RPMI7951 (cell line): ENCODE measurements at places on chromosomes 5 and 9. TPM values are rescaled to one million over a fixed set of nuclear protein-coding genes. Genes with fewer than 3 reads are reported as not detected.

DNA sequence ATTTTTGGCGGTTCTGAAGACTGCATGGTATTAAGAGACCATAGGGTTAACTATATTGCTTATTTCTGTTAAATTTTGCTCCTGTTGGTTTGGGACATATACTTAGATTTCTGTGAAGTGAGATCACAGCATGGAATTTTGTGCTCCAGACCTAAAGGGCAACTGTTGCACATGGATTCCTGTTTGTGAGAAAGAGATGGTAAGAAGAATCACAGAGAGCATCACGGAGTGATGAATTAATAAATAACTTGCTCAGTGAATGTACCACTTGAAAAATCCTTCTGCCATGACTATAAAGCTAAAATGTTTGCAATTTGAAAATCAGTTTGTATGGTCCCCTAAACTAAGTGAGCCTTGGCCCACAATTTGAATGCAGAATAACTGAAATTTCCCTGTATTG, 4.5 kb downstream of the PSAT1 start:
- no peak for DNase-seq

GRCh38 chr5:145548097-145548496, 287.0 kb downstream of the PRELID2 start:
- DNase-seq = no peak

DNA sequence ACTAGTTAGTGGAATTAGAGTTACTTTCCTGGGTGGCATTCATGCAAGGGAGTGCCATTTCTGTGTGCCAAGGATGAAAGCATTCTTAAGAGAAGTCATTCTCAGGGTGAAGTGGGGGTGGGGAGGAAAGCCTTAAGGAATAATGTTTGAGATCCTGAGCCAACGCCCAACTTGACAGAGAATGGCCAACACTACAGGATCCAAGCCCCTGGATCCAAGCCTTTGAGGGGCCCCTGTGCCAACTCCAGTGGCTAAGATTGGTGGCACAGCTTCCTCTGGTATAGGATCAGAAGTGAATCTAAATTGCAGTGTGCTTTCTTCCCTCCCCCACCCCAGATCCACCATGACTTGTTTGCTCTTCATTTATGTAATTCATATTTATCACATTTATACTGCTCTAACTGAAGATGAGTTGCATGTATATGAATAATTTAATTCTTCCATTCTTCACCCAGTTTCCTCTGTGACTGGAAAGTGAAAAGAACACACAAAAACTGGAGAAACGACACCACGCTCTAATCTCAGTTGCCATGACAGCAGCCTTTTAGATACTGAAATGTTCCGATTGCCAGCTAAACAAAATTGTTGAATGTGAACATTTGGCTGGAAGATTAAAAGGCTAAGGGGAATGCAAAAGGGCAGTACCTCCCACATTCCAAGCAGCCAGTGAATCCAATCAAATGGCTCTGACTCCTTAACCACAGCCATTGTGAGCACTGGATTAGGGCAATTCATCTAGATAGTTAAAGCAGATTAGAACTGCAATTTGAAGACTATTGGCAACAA, 4.5 kb downstream of the ZNF608 start:
- DNase-seq = peak; percentile 96

- no peak for DNase-seq
Measured at GRCh38 chr5:127353796-127354195, 63.2 kb downstream of the MEGF10 start.

- DNase-seq = no peak
Measured at GRCh38 chr5:181153814-181154213, 6.4 kb downstream of the OR2V2 start.

DNA sequence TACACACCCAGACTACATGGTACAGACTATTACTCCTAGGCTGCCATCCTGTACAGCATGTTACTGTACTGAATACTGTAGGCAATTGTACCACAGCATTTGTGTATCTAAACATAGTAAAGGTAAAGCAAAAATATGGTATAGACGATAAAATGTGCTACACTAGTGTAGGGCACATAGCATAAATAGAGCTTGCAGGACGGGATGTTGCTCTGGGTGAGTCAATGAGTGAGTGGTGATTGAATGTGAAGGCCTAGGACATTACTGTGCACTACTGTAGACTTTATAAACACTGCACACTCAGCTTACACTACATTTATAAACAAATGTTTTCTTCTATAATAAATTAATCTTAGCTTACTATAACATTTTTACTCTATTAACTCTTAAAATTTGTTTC, 25.6 kb downstream of the ANKRD55 start:
- DNase-seq = no peak

DNA sequence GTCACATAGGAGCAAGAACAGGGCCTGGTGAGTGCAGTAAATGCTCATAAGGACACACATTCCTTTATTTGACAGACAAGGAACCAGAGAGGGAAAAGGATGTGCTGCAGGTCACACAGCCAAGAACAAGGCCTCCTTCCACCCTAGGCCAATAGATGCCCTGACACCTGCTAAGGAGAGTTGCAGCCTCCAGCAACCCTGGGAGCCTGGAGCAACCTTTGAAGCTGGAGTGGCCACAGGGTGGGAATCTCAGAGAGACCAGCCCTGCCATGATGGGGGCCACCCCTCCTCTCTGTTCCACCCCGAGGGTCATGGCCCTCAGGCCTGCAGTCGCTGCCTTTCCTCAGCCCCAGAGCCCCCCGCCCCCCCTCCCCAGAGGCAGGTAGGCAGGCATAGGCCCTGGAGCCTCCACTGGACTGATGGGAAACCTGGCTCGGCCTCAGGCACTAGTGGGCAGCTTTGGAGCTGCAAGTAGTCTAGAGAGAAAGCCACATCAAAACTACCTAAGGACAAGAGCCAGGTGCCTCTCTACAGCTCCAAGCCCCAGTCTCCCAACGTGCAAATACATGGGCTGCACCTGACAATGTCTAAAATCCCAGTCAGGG, 116.1 kb upstream of the SPOCK1 start:
- DNase-seq = no peak

DNA sequence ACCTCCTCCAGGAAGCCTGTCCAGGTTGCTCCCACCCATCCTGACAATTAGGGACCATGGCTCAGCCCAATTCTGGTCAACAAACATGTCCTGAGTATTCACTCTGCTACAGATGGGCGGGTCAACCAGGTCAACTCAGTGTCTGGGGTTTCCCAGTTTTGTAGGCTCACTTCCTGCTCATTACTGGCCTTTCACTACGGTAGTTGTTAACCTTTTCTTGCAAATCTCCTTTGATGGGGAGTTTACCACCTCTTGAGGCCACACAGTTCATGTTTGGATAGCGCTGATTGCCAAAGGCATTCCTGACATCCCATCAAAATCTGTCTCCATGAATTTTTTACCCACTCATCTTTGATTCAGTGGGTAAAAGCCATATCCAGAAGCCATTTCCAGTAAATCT, 13.8 kb downstream of the TMEM8B start:
- no peak for DNase-seq

- no peak for DNase-seq
Measured at GRCh38 chr5:167720676-167721260, 570.7 kb upstream of the WWC1 start.

GRCh38 chr9:135526089-135526729, 5.0 kb downstream of the LCN1 start:
- DNase-seq = no peak

GRCh38 chr5:149035372-149035790, 27.5 kb downstream of the SH3TC2 start:
- peak; percentile 70 for DNase-seq

DNA sequence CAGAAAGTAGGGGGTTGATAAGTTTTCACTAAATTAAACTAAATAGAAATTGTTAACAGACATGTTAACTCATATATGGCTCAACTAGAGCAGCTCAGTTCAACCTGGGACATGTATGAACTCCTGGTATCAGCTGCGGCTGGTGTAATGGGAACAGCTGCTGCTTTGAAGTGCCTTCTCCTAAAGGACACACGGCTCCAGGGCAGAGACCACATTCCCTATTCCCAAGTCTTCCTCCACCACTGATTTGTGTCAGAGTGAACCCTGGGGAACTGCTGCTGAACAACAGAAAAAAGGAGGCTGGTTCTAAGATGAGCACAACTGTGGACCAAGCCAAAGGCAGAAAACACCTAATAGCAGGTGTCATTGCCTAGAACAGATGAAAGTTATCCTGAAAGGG, 71.1 kb downstream of the MAPKAP1 start:
- no peak for DNase-seq

GRCh38 chr5:119402081-119402480, 46.3 kb downstream of the TNFAIP8 start:
- DNase-seq = peak; percentile 61

GRCh38 chr5:36481454-36482120, 124.8 kb upstream of the SLC1A3 start:
- DNase-seq = no peak

DNA sequence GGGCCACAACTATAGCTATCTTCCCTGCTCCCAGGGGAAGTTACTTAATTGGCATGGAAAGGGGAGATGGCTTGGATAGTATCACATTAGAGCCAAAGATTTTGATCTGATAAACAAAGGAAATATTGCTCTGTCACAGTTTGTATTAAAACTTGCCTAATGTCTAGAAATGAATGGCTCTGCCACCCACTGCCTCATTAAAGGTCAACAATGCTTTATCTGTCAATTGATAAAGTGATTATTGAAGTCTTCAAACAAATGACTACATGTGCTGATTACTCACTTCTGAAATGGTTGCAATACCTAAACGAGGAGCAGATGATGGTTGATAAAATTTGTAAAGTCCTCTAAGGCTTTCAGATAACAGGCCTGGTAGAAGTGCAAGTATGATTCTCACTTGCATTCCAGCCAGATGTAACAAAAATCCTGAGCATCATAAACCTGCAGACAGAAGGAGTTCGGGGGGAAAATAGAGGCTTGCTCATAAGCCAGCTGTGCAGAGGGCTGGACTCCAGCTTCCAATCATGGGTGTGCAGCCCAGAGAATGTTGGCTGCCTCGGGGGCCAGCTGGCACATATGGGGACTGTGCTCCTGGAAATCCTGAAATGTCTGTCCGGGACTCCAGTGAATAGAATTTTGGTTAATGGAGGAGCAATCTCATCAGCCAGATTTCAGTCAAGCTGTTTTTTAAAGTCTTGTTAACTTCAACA, 200.5 kb upstream of the SLC27A6 start:
- DNase-seq = no peak

GRCh38 chr5:143066556-143067281, 296.5 kb downstream of the ARHGAP26 start:
- peak; percentile 44 for DNase-seq

DNA sequence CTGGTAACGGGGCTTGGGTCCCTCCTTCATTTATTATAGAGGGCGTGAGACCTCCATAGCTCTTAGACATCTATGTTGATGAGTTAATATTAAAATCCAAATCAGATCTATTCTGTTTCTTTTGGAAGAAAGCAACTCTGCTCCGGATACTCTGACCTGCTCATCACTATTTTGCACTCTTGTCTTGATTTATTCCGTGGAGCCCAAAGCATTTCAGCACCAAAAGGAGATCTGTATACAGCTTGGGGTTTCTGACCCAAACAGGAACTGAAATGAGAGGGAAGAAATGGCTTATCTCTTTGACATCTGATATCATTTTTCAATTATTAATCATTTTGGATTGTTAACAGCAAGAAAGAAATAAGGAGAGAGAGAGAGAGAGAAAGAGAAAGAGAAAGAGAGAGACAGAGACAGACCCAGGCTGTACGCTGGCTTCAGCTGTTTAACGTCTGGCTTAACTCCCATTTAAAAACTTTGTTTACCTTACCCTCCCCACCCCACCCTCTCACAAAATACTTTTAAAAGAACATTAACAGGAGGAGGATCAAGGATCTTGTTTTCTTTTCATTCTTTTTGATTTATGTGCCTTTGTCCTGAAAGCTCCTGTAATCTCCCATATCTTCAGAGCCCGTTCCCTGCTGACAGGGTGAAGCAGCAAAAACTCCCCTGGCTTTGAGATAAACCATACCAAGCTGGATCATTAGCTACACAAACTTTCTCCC, 231.4 kb upstream of the TUT7 start:
- DNase-seq = no peak

DNA sequence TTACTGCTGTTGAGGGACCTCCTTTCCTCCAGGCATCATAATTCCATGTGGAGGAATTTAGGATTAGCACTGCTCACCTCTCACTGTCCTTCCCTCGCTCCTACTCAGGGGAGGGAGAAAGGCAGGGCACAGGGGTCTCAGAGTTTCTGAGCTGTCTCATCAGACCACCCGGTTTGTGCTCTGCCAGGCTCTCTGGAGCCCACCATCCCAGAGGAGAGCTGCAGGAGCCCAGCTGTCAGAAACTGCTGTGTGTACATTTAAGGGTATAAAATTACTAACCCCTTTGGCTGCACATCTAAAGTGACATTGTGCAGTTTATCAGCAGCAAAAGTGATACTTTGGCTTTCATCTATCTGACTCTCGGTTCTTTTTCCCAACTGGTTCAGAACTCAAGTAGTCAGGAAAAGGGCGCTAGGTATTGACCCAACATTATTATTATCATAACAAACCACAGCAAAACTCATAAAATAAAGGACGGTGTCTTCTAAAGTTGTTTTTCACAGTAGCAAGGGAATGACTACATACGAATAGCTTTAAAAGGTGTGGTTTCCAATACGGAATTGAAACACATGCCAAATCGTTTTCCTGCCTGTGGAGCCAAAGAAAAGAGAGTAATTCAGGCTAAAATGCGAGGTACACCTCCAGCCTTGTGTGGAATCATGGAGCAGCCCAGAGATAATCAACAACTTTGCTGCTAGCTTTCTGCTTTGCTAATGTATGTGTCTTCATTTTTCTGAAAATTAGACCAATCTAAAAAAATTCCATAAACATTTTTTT, 348.1 kb downstream of the TMEM167A start:
- no peak for DNase-seq

DNA sequence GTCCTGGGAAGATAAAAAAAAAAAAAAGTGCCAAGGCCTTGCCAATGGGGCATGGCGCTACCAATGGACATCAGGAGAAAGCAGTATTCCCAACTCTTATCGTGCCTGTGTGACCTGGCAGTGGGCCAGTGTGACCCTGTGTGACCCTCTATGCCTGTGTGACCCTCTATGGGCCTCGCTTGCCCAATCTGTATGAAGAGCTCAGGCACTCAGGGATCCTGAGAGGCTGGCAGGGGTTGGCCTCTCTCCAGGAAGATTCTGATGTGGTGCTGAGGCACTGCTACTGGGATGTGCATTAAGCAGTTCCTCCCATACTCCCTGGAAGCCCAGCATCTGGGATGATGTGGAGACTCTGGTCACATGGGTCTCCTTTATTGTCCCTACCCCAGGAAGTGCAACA, 179.2 kb downstream of the MACROH2A1 start:
- DNase-seq = no peak

GRCh38 chr9:124770359-124771020, 621 bp downstream of the NR6A1 start:
- DNase-seq = no peak

GRCh38 chr9:136599811-136600660, 54.2 kb upstream of the NOTCH1 start:
- DNase-seq = no peak

GRCh38 chr5:96197347-96197746, 235.7 kb upstream of the ELL2 start:
- no peak for DNase-seq

The DNAI1 gene
- not detected in 2 replicates for total RNA-seq

The PCDHGA10 gene
- total RNA-seq = 0.78 and 0.84 TPM in 2 replicates

The PDCD1LG2 gene
- total RNA-seq = 10.7 and 16.2 TPM in 2 replicates

The FAM169A gene
- total RNA-seq = 0.36 and 0.39 TPM in 2 replicates

The PIP5KL1 gene
- 0.24 and 1.2 TPM in 2 replicates for total RNA-seq

The MLANA gene
- total RNA-seq = not detected in 2 replicates

The NTNG2 gene
- total RNA-seq = 0.36 and 1.6 TPM in 2 replicates

The PCDHB10 gene
- total RNA-seq = 0.60 and 0.78 TPM in 2 replicates

The TBC1D2 gene
- total RNA-seq = 1.7 and 2.4 TPM in 2 replicates

The MSANTD3 gene
- total RNA-seq = 70.5 and 75.1 TPM in 2 replicates

The DRD1 gene
- total RNA-seq = not detected in 2 replicates

The HNRNPH1 gene
- 316 and 329 TPM in 2 replicates for total RNA-seq

The CYLC2 gene
- total RNA-seq = not detected in 2 replicates
